CD8-positive, alpha-beta memory T cell (primary cell): ENCODE measurements at places on chromosomes 16 and 17.

GRCh38 chr17:7186241-7186640 lies 7.1 kb upstream of the ASGR1 start:
- DNase-seq: no peak

GRCh38 chr17:66813296-66813695 lies 21.6 kb upstream of the CACNG5 start:
- DNase-seq: no peak

DNA sequence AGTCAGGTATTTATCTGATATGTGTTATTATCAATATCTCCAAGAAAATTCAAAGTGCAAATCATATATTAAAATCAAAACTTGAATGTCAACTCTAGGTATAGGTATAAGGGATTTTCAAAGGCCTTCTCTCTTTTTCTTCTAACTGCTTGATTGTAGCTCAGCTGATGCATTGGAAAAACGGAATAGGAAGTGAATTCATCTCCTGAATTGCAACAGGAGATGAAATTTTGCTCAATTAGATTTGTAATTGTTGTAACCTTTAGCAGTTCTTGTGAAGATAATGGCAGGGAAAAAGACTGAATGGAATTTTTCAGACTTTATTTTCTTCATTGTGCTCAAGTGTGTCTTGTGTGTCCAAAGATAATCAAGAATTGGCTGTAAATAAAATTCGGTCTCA lies 190.2 kb upstream of the KCNJ16 start:
- DNase-seq: no peak

DNA sequence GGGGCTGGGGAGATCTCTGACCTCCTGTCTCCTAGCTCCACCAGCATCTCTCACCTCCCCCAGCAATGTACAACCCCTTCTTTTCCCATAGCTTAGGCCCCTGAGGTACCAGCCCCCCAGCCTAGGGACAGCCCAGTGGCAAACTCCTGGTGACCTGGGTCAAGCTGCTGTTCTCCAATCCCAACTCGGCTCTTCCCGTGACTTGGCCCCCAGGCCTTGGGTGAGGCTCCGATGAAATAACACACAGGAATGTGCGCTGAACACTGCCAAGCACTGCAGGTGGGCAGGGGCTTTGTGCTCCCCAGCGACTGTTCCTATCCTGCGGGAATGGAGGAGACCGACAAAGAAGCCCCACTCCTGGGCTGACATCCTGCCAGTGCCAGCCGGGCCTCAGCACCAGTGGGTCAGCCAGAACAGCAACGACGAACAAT lies 63.7 kb upstream of the AMZ2 start:
- no peak for DNase-seq

- no peak for DNase-seq
Measured at GRCh38 chr17:65254166-65254565, 117.0 kb downstream of the RGS9 start.

DNA sequence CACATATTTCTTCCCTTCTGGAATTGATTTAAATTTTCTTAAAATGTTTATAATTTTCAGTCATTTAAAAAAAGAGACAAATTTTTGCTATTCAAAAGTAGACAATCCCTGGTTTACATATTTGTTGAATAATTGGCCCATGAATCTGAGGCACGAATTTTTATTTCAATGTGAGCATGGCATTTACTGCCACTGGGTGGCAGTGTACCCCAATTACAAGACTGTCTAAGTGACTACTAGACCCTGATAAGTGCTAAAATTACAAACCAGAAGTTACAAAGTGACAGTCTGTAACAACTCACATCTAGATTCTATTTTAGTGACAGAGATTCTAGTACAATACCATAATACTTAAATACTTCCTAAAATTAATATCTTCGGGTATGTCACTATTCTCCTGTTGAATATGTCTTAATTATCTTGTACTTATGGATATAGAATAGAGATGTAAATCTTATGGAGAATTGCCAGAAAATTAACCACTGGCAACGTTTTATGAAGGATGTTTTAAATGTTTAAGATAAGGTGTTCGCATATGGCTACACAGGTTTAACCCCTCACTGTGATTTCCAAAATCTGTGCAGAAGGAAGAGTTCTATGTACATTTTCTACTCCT lies 235.8 kb downstream of the MAP2K4 start:
- DNase-seq: no peak

GRCh38 chr16:12449795-12450194 lies 353.9 kb downstream of the CPPED1 start:
- DNase-seq: no peak

- no peak for DNase-seq
Measured at GRCh38 chr16:78462288-78463208, 363.1 kb downstream of the WWOX start.

DNA sequence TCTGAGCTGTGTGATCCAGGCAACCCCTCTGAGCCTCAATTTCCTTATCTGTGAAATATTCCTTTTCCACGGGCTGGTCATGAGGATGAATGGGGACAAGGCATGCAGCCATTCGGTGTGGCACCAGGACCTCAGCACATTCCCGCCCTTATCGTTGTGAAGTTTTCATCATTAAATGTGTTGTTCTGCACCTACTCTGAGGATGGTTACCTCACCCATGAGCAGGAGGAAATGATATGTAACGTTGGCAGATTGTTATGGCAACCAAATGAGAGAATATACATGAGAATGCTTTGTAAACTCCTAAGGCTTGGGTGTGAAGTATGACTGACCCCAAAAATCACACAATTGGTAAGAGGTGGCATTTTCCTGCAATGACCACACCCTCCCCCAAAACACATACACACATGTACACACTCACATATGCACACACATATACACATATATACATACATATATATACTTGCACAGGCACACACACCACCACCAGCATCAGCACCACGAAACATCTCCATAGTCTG lies 39.5 kb downstream of the SMARCE1 start:
- DNase-seq: peak; percentile 83

GRCh38 chr17:80243526-80244433 lies 16.9 kb upstream of the RNF213 start:
- no peak for DNase-seq

DNA sequence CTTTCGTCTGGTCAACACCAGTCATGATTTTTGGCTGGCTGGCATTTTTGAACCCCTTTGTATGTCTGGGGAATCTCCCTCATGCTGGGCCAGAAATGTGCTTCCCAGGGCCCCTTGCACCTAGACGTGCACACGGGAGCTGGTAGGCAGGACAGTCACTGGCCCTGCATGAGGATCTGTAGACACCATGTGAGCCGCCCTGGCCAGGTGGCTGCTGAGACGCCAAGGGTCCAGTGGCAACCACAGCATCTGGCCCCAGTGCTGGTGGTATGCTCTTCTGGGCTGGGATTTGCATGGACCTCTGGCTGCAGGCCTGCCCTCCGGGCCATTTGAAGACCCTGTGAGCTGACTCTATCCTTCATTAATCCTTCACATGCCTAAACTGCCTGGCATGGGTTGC lies 67.5 kb downstream of the NT5M start:
- no peak for DNase-seq

- no peak for DNase-seq
Measured at GRCh38 chr17:33121756-33122155, 130.1 kb downstream of the SPACA3 start.

DNA sequence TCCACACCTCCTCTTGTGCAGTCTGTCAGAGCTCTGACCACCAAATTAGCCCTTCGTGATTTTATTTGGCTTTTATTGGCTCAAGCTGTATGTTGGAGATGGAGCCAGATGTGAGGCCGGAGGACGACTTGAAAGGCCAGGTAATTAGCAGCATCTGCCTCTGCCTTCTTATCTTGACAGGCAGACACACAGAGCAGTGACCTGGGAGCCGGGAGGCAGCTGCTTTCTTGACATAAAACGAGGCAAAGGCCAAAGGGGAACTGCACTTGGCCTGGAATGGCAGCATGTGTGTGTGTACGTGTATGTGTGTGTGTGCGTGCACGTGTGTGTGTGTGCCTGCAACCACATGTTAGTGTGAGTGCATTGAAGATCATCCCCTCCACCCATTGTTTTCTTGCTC lies 56.9 kb upstream of the BRD7 start:
- DNase-seq: no peak

DNA sequence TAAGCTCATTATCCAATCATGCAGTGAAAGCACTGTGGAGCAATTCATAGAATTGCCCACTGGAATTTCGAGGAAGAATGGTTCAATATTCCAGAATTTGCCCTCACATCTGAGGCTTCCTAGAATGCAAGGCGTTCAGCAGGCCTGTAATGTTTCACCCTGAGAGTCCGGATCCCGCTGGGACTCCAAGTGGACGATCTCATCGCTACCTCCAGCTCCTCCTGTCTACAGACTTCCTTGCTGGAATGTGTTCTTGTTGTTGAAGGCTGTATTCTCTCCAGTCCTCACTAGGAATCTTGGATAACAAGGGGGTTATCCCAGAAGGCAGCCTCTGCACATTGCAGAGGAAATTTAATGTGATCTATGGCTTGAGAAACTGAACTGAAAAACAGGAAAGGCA lies 7.8 kb downstream of the SLC47A1 start:
- DNase-seq: no peak

DNA sequence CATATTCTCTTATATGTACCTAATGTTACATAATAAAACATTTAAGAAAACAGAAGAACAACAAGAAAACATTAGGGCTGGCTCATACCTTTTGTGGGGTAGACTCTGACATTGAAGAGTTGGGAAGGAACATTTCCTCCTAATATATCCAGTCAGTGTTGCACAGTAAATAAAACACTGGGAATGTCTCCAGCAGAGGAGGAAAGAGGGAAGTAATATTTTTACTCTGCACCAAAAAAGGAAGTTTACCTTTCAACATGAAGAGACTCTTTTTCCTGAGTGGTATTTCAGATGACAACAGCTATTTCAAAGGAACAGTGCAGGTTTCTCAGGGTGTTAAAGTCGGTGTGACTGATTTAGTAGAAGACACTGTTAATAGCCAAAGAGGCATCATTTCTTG lies 31.9 kb downstream of the EPN2 start:
- DNase-seq: no peak

DNA sequence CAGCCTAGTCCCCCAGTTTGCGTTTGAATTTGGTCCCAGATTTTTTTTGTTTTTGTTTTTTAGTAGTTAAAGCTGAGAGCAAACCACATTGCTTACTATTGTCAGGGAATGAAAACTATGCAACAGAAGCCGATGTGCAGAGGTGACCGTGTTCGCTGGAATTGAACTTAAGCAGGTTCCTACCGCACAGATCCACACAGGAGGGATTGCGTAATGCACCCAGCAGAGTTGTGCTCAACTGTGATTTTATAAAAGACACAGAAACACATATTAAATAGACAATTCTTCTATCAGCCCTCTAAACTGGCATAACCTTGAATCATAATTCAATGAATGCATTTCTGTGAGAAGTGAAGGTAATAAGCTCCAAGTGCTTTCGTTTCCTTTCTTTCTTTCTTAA lies 443.0 kb downstream of the WWOX start:
- DNase-seq: no peak

- DNase-seq: no peak
Measured at GRCh38 chr17:1521086-1521640, 4.8 kb upstream of the INPP5K start.

- DNase-seq: peak; percentile 56
Measured at GRCh38 chr16:68229431-68230175, 6.3 kb downstream of the ESRP2 start.

DNA sequence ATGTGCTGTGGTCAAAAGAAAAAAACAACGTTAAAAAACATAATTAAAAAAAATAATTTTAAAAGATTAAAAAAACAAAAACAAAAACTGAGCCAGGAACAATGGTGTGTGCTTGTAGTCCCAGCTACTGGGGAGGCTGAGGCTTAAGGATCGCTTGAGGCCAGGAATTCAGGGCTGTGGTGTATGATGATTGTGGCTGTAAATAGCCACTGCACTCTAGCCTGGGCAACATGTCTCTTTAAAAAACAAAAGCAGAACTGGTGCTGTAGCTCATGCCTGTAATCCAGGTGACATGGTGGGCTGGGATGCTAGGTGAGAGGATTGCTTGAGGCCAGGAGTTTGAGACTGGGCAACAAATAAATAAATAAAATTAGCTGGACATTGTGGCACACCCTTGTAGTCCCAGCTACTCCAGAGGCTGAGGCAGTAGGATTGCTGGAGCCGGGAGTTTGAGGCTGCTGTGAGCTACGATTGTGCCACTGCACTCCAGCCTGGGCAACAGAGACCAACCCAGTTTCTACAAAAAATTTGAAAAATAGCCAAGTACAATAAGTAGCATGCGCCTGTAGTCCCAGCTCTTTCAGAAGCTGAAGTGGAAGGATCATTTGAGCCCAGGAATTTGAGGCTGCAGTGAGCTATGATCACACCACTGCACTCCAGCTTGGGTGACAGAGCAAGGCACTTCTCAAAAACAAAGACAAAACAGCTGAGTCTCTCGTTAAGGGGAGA lies 43.6 kb downstream of the NFATC3 start:
- no peak for DNase-seq

DNA sequence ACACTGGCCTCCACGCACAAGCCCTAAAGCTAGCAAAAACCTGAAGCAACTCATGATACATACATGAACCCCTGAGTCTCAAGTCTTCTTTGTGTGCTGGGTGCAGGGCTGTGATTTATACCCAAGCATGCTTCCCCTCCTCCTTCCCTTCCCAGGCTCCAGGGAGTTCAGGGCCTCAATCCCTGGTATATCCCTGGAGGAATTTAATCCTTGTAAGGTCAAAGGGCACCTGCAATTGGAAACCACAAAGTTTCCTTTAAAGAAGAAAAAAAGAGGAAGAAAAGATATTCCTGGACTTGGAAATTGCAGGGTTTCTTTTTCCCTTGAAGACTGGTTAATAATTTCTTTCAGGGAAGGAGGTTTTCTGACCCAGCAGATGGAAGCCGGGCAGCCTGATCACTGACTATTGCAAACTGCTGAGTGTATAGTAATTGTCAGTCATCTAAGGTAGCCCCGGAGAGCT lies 182.3 kb downstream of the AATF start:
- no peak for DNase-seq

DNA sequence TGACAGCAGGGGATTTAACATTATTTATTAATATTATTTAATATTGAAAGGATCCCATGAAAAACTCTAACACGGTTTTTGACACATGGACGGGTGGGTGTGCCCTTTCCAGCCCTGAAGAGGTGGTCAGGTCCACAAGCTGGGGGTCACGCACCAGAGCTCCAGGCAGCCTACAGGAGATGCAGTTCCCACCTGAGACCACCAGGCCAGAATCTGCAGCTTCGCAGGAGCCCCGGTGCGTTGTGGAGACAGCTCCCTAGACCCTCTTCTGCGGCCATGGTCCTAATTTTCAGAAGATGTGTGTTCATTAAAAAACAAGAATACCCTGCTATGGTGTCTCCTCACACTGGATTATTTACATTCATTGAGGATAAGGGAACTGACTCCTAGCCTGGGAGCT lies 331.1 kb downstream of the C16orf95 start:
- DNase-seq: no peak

DNA sequence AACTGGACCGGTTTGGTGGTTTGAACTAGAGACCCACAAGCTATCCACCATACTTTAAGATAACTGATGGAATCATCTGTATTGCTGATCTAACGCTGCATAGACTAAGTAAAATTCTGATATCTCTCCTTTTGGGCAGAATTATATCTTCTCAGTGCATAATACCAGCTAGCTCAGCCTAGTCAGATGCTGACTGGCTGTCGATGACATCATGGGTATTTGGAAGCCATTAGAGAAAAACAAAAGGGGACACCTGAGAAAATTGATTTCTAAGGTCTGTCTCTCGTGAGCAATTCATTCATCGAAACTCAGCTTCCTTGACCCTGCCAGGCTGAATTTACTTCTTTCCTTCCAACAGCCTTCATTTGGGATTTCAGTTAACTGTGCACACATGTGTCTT lies 263.0 kb upstream of the CCL2 start:
- no peak for DNase-seq
